Liver (tissue), 10 donors: ENCODE measurements at places on chromosomes 2 and 18. TPM values are rescaled to one million over a fixed set of nuclear protein-coding genes. Genes with fewer than 3 reads are reported as not detected.

DNA sequence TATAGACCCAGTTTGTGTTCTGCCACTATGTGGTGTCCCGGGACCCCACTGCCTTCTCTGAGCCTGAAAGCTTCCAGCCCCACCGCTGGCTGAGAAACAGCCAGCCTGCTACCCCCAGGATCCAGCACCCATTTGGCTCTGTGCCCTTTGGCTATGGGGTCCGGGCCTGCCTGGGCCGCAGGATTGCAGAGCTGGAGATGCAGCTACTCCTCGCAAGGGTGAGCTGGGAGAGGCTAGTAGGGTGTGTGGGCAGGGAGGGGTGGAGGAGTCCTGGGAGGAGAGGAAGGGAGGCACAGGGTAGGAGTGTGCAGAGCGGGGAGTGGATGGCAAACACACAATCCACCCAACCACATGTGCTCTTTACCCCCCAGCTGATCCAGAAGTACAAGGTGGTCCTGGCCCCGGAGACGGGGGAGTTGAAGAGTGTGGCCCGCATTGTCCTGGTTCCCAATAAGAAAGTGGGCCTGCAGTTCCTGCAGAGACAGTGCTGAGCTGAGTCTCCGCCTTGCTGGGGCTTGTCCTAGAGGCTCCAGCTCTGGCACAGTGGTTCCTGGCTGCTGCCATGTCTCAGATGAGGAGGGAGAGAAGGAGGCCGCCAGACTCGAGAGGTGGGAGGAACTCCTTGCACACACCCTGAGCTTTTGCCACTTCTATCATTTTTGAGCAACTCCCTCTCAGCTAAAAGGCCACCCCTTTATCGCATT is 16.9 kb downstream of the PRKAG3 start:
- DNase-seq = no peak
- peaks cover 14% of the 10 kb centered on the region for H3K36me3 ChIP-seq
- H3K4me1 ChIP-seq = no peaks in the 10 kb centered on the region
- no peak overlapping the region for H3K27ac ChIP-seq
- H3K27me3 ChIP-seq = no peaks in the 10 kb centered on the region

Gene GPR35
- 0.50 TPM for total RNA-seq

DNA sequence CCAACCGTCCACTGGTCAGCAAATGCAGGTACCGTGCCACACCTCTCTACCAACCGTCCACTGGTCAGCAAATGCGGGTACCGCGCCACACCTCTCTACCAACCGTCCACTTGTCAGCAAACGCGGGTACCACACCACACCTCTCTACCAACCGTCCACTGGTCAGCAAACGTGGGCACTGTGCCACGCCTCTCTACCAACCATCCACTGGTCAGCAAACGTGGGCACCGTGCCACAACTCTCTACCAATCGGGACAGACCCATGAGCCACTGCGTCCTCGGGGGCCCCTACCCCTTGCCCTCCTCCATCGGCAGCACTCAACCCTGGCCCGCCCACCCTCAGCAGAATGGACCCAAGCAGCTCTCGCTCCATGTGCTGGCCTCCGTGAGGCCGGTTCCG is 226.4 kb upstream of the SALL3 start:
- H3K4me3 ChIP-seq = no peak overlapping the region

Gene TLX2
- not detected for total RNA-seq

Gene MATN3
- total RNA-seq = 0.05 TPM

DNA sequence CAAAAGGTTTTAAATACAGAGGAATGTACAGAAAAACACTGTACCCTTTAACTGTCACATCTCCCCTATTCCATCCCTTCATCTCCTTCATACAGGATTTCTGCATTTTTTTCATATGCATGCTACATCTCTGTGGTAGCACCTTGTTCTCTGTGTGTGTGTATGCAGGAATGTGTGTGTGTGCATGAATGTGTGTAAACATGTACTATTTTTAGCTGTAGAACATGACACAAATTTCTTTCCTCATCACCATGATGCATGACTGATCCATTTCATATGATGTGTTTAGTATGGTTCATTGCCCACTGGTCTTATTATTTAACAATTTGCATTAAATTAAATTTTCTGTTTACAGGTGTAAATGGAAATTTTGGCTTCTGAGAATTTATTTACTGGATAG is 21.5 kb upstream of the ZEB2 start:
- H3K36me3 ChIP-seq = no peaks in the 10 kb centered on the region
- H3K27me3 ChIP-seq = peaks cover 5% of the 10 kb centered on the region
- no peaks in the 10 kb centered on the region for H3K4me1 ChIP-seq
- no peak overlapping the region for H3K27ac ChIP-seq
- no peak for DNase-seq

- H3K27me3 ChIP-seq = no peaks in the 10 kb centered on the region
- H3K27ac ChIP-seq = peak overlapping the region; percentile 5
- DNase-seq = no peak
- no peaks in the 10 kb centered on the region for H3K36me3 ChIP-seq
These were observed 485 bp upstream of the GALNT3 start for GRCh38 chr2:165794536-165794928.

Gene TSPYL6
- total RNA-seq = not detected

GRCh38 chr2:23042216-23042906 is 342.6 kb upstream of the KLHL29 start:
- H3K27me3 ChIP-seq = no peaks in the 10 kb centered on the region
- H3K4me1 ChIP-seq = no peaks in the 10 kb centered on the region
- DNase-seq = no peak
- no peak overlapping the region for H3K27ac ChIP-seq

- H3K4me3 ChIP-seq = no peak overlapping the region
- H3K36me3 ChIP-seq = no peaks in the 10 kb centered on the region
- no peak for DNase-seq
- no peaks in the 10 kb centered on the region for H3K4me1 ChIP-seq
- H3K27ac ChIP-seq = no peak overlapping the region
- no peaks in the 10 kb centered on the region for H3K27me3 ChIP-seq
These were observed 91.4 kb upstream of the BCL2L11 start for GRCh38 chr2:111029181-111029927.

Gene SERPINB13
- total RNA-seq = not detected

Gene LYPD6B
- total RNA-seq = 0.59 TPM

GRCh38 chr2:65113816-65114215 is 16.1 kb downstream of the RAB1A start:
- no peak overlapping the region for H3K4me3 ChIP-seq
- no peak overlapping the region for H3K27ac ChIP-seq
- no peak for DNase-seq

Gene B4GALT6
- total RNA-seq = 0.67 TPM

Gene ALK
- not detected for total RNA-seq

GRCh38 chr18:59952283-59953007 is 52.6 kb downstream of the PMAIP1 start:
- H3K27me3 ChIP-seq = no peaks in the 10 kb centered on the region
- H3K27ac ChIP-seq = no peak overlapping the region
- H3K36me3 ChIP-seq = no peaks in the 10 kb centered on the region
- H3K4me1 ChIP-seq = no peaks in the 10 kb centered on the region
- H3K4me3 ChIP-seq = no peak overlapping the region
- no peak for DNase-seq

DNA sequence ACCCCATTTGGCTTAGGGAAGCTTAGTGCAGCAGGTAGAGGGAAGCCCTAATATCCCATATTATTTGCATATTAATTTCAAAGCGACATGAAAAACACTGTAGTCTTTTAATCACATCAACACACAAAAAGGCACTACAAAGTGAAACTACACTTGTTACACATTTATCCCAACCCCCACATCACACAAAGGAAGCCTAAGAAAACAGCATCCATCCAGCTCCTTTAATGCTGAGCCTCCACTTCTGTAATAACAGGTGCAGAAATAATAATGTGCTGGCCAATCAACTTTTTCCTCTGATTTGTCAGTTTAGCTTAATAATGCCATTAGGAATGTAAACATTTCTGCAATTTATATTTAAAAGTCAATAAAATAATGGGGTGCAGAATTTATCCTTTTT is 274.0 kb downstream of the TCF4 start:
- no peak for DNase-seq
- H3K4me3 ChIP-seq = no peak overlapping the region
- H3K27ac ChIP-seq = no peak overlapping the region
- no peaks in the 10 kb centered on the region for H3K36me3 ChIP-seq
- no peaks in the 10 kb centered on the region for H3K4me1 ChIP-seq
- no peaks in the 10 kb centered on the region for H3K27me3 ChIP-seq

Gene CFC1
- not detected for total RNA-seq

Gene MPHOSPH10
- total RNA-seq = 8.7 TPM

DNA sequence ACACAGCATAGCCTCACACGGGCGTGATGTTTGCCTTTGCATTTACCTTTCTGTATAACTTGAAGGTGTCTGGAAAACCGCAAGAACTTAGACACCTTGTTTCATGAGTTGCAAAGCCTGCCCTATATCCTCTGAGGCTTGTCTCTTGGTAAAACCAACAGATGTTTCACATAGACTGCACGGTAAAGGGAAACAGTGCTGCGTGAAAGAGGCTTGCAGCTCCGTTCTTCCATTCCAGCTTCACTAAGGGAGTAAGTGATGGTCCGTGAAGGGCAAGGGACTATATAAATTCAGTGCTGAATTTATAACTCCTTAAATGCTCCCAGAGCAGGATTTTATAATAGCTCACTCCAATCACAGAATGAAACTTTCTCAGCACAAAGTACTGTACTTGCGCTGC is 360.5 kb downstream of the SOX11 start:
- H3K4me3 ChIP-seq = no peak overlapping the region
- H3K27me3 ChIP-seq = no peaks in the 10 kb centered on the region
- no peaks in the 10 kb centered on the region for H3K4me1 ChIP-seq
- no peaks in the 10 kb centered on the region for H3K36me3 ChIP-seq
- DNase-seq = no peak

DNA sequence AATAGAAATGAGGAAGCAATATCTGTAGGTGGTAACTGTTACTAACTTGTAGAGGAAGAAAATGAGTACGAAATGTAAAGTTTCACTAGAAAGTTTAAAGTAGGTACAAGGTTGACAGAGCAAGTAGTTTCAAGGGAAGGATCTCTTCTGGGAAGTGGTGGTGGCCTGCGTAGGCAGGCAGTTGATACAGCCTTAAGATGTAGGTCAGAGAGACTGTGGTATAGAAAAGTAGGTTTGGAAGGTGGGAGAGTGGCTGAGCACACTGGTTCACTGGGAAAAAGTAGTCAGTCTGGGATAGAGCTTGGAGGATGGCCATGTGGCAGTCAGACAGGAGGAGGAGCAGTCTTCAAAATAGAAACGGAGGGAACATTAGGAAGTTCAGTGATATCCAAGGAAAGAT is 23.5 kb downstream of the KDM3A start:
- H3K27me3 ChIP-seq = no peaks in the 10 kb centered on the region
- peaks cover 54% of the 10 kb centered on the region for H3K36me3 ChIP-seq
- DNase-seq = no peak
- no peak overlapping the region for H3K27ac ChIP-seq
- no peak overlapping the region for H3K4me3 ChIP-seq

- H3K4me3 ChIP-seq = no peak overlapping the region
- DNase-seq = no peak
- H3K36me3 ChIP-seq = no peaks in the 10 kb centered on the region
- H3K4me1 ChIP-seq = peaks cover 10% of the 10 kb centered on the region
These were observed 58.5 kb downstream of the CABYR start for GRCh38 chr18:24197412-24197811.

Gene FSIP2
- total RNA-seq = 0.05 TPM

Gene LANCL1
- 15.1 TPM for total RNA-seq

GRCh38 chr18:37654731-37655369 is 89.3 kb upstream of the CELF4 start:
- no peaks in the 10 kb centered on the region for H3K27me3 ChIP-seq
- DNase-seq = peak; percentile 21
- H3K36me3 ChIP-seq = no peaks in the 10 kb centered on the region
- H3K27ac ChIP-seq = no peak overlapping the region

- H3K27ac ChIP-seq = no peak overlapping the region
- no peak overlapping the region for H3K4me3 ChIP-seq
- no peaks in the 10 kb centered on the region for H3K27me3 ChIP-seq
- H3K36me3 ChIP-seq = no peaks in the 10 kb centered on the region
- no peaks in the 10 kb centered on the region for H3K4me1 ChIP-seq
- no peak for DNase-seq
These were observed 38.1 kb upstream of the SOCS6 start for GRCh38 chr18:70250781-70251180.

Gene ACVR1C
- total RNA-seq = 0.19 TPM

DNA sequence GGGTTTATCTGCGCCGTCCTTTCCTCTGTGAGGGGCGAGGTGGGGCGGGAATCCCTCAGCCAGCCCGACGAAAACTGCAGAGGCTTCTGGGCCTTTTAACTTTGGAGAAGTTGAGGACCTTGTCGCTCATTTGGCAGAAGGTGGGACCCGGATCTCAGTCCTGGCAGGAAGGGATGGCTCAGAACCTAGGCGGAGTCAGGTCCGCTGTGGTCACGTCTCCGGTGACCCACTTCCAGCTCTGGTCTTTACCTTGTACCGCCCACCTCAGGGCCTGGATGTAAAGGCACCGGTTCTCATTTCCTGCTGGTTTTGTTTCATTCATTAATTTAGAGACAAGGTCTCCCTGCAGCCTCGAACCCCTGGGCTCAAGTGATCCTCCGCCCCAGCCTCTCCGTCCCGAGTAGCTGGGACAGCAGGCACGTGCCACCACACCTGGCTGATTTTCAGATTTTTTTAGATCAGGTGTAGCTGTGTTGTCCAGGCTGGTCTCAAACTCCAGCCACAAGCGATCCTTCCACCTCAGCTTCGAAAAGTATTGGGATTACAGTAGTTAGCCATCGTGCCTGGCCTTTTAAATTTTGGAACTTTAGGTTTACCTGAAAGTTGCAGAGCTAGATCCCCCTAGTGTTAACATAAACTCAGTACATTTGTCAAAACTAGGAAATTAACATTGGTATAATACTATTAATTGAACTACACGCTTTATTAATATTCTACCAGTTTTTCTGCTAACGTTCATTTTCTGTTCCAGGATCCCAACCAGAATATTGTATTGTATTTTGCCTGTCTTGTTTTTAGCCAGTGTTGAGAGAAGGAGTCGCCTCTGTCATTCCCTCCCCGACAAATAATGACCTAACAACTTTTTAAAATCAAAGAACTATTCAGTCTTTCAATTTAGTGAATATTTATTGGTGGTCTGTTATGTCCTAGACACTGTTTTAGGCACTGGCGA is 852 bp downstream of the POLI start:
- no peaks in the 10 kb centered on the region for H3K36me3 ChIP-seq
- H3K27me3 ChIP-seq = no peaks in the 10 kb centered on the region

DNA sequence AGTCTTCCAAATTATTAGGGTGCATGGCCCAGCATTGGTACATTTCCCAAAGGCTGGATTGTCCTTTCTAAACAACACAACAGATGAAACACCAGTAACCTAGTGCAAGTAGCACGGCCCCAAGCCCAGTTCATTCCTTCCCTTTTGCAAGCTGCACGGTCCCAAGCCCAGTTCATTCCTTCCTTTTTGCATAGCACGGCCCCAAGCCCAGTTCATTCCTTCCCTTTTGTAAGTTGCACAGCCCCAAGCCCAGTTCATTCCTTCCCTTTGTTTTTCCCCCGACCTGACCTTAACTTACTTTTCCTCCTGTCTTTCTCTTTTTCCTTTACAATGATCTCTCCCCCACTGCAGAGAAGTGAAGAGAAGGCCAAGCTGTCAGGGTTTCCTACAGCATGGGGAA is 60.9 kb downstream of the C18orf63 start:
- H3K4me1 ChIP-seq = no peaks in the 10 kb centered on the region
- no peak for DNase-seq
- H3K4me3 ChIP-seq = no peak overlapping the region
- H3K27ac ChIP-seq = no peak overlapping the region
- H3K27me3 ChIP-seq = no peaks in the 10 kb centered on the region
- H3K36me3 ChIP-seq = no peaks in the 10 kb centered on the region
